Left lung (tissue), 14 donors: ENCODE measurements at places on chromosomes 7 and 10. TPM values are rescaled to one million over a fixed set of nuclear protein-coding genes. Genes with fewer than 3 reads are reported as not detected.

C7orf25 gene
- 7.2 TPM for total RNA-seq

ZNF37A gene
- 16.4 TPM for total RNA-seq

ZNF117 gene
- total RNA-seq = 18.4 TPM

ARHGAP19 gene
- total RNA-seq = 11.4 TPM

MKX gene
- total RNA-seq = 0.29 TPM

GRCh38 chr7:138125598-138126111, 49.4 kb downstream of the AKR1D1 start:
- DNase-seq = no peak

- no peak for DNase-seq
These were observed 28.2 kb upstream of the GOLGA7B start for GRCh38 chr10:97821308-97822038.

DNA sequence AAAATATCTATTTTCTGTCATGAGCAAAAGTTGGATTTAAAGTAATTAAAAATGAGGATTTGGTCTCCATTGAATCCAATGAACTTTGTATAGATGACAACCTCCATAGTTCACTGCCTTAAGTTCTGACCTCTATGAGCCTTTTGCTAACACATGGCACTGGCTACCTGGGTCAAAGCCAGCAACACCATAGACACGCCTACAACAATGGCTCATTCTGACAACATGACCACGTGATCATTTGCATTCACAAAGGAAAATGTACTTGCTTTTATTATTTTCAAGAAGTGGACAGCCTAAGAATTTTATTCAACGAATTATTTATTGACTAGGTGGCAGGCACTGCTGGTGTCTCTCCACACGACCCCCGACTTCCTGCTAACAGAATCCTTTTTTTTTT, 90.6 kb downstream of the CARD11 start:
- DNase-seq = no peak

DNA sequence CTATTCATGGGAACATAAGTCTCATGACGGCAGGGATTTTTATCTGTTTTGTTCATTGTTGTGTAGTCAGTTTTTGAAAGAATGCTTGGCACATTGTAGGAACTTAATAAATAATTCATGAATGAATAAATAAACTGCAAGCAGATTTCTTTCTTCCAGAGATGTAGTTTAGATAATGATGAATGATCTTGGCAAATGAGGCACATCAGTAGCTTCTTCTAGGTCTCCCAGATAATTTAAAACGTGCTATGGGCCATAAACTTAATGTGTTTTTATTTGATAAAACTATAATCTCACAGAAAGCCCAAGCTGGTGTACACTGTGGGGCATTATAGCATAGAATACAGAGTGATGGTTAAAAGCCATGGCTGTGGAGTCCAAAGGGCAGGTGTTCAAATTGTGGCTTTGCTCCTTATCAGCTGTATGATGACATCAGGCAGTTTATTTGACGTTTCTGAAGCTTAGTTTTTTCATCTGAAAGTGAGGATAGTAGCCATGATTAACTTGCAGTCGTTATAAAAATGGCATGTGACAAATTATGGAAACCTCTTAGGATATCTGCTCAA, 3.5 kb downstream of the MGAM start:
- DNase-seq = no peak

DNA sequence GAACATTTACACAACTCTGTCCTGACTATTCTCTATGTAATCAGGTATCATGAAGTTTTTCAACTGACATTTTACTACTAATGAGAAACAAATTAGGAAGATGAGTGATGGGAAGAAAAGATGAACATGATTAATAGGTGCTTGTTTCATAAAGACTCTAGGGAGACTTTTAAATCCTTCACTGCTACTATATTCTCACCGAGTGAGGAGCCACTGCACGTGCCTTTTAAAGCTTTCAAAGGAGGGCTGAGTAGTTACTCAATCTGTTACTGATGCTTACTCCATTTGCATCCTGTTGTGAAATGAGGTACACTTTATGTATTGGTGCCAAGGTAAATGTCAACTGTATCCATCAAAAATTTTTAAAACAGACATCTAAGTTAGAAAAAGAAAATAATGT, 1.3 kb upstream of the COMMD3 start:
- DNase-seq = no peak

GRCh38 chr10:78460204-78460603, 426.5 kb downstream of the RPS24 start:
- DNase-seq = no peak

GRCh38 chr7:698515-699475, 27.7 kb upstream of the DNAAF5 start:
- no peak for DNase-seq

DNA sequence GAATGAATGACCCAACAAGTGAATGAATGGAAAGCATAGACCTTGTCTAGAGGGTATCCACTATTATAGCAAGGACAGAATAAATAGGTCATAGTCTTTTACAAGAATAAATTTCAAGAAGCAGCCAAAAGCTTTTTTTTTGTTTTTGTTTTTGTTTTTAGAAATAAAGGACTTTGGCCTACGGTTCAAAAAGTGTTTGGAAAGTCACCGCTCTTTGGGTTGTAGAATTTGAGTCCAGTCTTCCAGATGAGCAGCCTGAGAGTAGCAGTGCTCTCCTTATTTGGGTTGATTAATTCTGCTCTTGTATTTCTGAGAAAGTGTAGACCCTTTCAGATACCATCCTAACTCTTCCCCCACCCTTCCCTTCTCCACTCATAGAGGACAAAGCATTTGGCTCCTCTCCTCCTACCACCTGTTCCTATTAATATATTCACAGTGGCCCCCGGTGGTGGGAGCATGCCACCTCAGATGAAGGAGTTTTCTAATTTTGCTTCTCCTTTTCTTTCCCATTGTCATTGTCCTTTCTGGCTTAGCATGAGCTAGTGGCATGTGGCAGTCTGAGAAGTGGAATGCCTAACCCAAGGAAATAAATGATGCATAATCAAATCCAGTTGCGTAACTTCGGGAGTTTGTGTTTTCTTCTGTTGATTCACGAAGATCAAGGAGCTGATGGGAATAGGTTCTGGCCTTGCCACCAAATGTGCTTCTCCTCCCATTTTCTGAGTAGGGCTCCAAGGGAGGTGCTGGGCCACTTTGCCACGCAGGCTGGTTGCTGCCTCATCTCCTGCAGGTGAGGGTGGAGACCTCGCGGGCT, 114.7 kb downstream of the CHN2 start:
- DNase-seq = no peak

DNA sequence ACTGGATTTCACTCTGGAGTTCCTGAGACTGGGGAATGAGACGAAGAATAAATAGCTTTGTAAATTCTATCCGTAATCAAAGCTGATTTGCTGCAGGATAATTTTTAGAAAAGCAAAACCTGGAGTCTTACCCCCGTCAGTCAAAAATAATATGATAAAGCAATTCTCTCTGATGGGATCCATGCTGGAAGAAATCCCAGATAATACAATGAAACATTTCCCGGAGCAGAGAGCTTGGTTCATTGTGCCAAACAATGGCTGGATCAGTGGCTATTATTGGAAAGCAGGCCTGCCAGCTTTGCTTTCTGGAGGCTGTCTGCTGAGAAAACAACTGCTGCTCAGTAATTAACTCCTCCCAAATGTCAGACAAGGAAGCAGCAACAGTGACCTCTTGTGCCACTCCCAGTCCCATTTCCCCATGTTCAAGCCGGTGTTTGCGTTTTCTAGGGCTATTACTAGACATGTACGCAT, 609.4 kb upstream of the PCDH15 start:
- DNase-seq = peak; percentile 35

DNA sequence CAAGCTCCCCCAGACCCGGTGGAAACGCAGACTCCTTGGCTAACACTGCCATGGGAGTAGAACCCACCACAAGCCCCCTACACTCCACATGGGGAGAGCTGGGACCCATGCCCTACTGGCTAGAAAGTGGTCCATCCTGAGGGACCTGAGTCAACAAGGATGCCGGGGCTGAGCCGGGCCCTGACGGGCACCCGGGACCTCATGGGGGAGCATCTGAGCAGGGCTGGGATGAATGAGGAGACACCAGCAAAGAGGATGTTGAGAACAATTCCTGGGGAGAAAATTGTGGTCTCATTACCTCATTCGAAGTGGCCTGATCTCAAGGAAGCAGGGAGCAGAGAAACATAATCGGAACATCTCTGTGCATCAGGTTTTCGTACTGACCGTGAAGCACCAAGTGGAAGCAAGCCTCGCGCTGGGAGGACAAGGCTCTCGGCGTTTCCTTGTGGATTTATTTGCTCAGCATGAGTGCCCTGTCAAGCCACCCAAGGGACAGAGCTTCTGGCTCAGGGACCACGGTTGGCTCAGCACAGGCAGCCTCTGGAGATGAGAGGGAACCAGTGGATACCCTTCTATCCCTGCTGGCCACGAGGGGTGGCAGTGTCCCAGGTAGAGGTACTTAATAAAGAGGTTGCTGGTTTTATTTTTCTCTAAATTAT, 132.2 kb upstream of the FAM20C start:
- no peak for DNase-seq

DNA sequence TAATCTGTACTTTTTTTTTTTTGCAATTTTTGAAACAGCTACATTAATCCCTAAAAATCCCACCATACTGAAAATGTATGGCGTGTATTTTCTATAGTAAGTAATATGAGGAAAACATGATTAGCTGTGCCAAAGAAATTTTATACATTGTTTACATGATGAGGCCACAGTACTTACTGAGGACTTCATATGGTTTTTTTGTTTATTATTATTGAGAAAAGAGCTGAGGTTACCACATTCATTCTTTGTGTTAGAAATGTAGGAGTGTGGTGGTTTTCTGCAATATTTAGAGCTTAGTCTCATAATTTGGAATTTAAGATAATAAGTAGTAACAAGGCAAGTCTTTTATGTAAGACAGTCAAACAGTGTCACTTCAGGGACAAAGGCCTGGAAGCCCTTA, 45.1 kb downstream of the SLC25A40 start:
- no peak for DNase-seq

GRCh38 chr7:74372511-74373111, 81.1 kb upstream of the GTF2IRD1 start:
- peak; percentile 83 for DNase-seq

DNA sequence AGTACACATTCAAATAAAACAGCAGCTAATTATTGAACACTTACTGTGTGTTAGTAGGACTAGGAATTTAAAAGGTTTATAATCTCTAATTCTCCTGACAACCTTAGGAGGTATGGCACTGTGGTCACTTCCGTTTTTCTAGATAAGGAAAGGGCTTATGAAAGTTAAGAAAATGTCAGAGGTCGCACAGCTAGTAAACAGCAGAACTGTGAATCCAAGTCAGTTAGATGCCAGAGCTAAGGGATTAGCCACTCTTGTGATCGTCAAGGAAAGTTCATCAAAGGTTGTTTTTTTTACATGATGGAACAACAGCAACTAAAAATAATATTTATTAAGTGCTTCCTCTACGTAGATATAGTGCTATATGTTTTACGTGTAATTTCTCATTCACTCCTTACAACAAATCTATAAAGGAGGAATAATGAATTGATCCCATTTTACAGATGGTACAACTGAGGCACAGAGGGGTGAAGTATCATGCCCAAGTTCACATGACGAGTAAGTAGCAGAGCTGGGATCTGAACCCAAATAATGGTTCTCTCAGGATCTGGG, 84.9 kb downstream of the NAMPT start:
- no peak for DNase-seq

GRCh38 chr7:96952974-96953391, 52.4 kb upstream of the DLX6 start:
- peak; percentile 28 for DNase-seq

DNA sequence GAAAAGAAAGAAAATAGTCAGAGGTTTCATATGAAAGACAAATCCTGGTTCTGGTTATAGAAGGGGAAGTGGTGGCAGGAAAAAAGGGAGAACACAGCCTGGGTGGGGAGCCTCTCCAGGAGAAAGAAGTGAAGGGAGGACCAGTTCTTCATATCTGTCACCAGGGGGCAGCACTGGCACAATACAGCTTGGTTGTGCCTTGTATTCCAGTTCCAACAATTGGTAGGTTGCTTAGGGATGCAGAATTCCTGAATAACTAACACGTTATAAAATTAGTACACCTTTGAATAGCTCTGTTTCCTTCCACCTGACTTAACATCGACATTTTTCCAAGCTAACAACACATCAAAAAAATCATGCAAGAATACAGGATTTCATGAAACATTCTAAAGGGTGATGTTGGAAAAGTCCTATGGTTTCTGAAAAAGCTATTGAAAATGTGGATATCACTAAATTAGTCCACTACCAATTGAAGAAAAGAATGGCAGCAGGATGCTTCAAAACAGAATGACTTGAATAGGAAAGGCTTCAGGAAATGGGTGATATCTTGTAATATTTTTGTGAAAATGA, 52.9 kb downstream of the CYP26A1 start:
- DNase-seq = no peak

DNA sequence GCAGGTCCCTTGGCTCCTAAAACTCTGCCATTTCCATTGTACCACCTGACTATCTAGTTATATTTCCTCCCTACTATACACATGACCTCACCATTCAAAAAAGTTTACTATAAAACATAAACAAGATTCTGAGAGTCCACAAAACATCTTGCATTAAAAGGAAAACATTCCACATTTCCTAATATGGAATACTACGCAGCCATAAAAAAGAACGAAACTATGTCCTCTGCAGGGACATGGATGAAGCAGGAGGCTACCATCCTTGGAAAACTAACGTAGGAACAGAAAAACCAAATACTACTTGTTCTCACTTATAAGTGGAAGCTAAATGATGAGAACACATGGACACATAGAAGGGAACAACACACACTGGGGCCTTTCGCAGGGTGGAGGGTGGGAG, 48.3 kb downstream of the SVIL start:
- no peak for DNase-seq

DNA sequence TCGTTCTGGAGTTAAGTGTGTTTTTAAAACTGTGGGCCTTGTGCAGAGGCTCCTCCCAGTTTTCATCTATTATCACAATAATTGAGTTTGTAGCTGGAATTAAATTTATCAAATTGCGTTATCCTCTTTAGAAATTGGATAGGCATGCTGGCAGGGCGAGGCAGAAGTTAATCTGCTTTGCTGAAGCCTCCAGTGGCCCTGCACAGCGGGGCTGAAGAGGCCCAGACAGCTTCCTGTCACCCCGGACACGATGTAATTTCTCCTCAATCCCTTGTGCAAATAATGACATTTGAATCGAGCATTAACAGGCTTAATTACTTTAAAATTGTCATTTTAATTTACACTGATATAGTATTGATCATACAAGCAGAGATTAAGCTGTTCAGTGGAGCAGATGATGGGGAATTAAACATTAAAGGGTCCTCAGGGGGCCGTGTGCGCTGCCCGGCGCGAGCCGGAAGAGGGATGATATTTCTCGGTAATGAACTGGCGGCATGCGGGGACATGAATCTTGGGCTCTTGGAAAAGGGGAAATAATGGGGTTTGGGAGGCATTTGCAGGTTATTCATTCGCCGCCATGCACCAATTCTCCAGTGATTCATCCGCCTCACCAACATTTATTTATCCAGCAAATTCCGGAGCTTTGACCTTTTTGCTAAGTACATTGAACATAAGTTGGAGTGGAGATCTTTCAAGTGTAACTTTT, 118.5 kb downstream of the NKX6-2 start:
- peak; percentile 35 for DNase-seq

DNA sequence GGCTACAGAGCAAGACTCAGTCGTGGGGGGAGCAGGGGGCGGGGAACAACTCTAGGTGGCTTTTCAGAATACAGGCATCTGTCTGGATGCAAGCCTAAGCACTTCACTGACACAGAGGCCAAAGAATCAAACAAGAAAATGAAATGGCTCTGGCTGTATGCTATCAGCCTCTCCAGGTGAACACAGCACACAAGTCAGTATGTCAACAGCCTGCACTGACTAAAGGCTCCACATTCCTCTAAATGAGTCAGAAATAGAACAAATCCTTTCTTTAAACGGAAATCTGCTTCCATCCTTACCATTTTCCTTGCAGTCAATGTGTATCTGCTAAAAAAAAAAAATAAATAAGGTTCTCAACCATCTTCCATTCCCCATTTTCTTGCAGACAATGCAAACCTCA, 88.3 kb downstream of the ARMH3 start:
- DNase-seq = no peak
